Cerebellum (tissue), 4 donors: ENCODE measurements at places on chromosomes 5 and 9. TPM values are rescaled to one million over a fixed set of nuclear protein-coding genes. Genes with fewer than 3 reads are reported as not detected.

KCNV2 gene
- not detected for total RNA-seq

GRCh38 chr5:130727830-130728229 lies 437.2 kb downstream of the HINT1 start:
- no peak for DNase-seq

GRCh38 chr5:54383225-54383901 lies 72.1 kb upstream of the HSPB3 start:
- DNase-seq = no peak

ELOVL7 gene
- 9.2 TPM for total RNA-seq

VCP gene
- 146 TPM for total RNA-seq

- DNase-seq = no peak
Observed at GRCh38 chr5:151251001-151251551, 1.9 kb upstream of the GM2A start.

GBGT1 gene
- total RNA-seq = 3.0 TPM

GRCh38 chr5:145976431-145977155 lies 40.2 kb downstream of the SH3RF2 start:
- DNase-seq = no peak

DNA sequence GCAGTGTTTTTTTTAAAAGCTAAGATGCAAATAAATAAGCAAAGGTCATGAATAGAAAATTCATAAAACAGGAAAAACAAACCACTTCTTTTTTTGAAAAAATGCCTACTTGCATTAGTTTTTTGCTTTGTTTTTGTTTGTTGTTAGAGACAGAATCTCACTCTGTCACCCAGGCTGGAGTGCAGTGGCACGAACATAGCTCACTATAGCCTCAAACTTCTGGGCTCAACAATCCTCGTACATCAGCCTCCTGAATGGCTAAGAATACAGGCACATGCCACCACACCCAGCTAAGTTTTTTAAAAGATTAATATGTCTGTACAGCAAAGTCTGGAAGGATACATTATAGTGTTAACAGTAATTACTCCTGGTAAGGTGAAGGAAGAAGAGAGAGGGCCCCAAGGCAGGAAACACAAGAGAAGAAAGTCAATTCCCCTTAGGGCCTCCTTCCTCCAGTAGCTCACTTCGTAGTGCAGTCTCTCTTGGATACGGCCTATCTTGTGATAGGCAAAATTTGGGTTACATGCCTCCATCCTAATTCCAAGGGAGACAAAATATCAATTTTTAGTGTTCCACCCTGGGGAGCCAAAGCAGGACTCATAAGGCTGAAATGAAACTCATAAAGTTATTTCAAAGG lies 15.3 kb downstream of the FAM169A start:
- DNase-seq = no peak

GRCh38 chr5:172469697-172470096 lies 15.4 kb upstream of the SH3PXD2B start:
- no peak for DNase-seq

DNA sequence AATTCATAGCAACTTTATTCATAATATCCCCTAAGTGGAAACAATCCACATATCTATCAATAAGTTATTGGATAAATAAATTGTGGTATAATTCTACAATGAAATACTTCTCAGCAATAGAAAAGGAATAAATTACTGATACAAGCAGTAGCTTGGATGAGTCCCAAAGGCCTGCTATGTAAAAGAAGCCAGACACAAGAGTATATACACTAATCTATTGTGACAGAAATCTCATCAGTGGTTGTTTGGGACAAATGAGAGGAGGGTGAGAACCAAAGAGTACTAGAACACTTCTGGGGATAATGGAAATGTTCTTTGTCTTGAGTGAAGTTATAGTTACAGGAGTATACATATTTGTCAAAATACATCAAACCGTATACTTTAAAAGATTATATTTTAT lies 119.3 kb downstream of the SNCAIP start:
- DNase-seq = no peak

GRCh38 chr5:96049398-96050272 lies 88.0 kb upstream of the ELL2 start:
- DNase-seq = no peak

- DNase-seq = no peak
Observed at GRCh38 chr5:96679293-96679692, 17.1 kb downstream of the CAST start.

CDK9 gene
- 38.9 TPM for total RNA-seq

CLIC3 gene
- total RNA-seq = not detected

NAIP gene
- total RNA-seq = 90.8 TPM

GRCh38 chr9:15843316-15843715 lies 290.5 kb downstream of the CCDC171 start:
- DNase-seq = no peak

- no peak for DNase-seq
Observed at GRCh38 chr5:146426305-146426704, 20.8 kb upstream of the TCERG1 start.

TAF9 gene
- 50.4 TPM for total RNA-seq

DNA sequence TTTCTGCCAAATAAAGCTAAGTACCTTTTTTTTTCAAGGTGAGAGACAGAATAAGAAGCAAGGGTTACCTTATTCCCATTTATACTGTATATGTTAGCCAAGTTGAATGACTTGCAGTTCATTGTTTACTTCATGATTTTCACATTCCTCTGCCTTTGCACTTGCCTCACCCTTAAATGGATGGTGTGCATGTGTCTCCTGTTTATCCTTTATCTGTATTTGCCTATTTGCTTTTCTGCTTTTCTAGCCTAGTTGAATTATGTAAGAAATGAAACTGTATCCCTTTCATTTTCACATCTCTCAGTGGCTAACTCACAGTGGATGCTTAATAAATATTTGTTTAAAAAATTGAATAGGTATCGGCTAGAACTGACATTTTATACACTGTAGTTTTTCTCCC lies 200.8 kb upstream of the ST8SIA4 start:
- DNase-seq = no peak

ZNF608 gene
- total RNA-seq = 86.3 TPM

PCDHA7 gene
- total RNA-seq = 17.1 TPM

VAV2 gene
- 16.5 TPM for total RNA-seq

DNA sequence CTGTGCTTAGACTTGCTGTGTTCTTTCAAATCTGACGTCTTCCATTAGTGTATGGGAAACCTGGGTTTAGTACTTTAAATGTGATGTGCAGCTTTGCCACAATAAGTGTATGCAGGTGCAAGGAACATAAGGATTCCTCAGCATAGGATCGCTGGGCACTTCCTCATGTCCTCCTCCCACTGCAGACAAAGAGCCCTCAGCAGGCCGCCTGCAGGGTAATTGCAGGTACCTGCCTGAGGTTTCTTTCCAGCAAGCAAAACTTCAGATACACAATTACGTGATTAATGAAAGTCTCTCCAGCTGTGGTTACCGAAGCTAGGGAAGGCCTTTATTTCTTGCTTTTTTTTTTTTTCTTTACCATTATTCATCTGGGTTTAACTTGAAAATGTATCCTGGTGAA lies 233.1 kb downstream of the RFK start:
- DNase-seq = no peak

HRH2 gene
- total RNA-seq = 4.0 TPM

DNA sequence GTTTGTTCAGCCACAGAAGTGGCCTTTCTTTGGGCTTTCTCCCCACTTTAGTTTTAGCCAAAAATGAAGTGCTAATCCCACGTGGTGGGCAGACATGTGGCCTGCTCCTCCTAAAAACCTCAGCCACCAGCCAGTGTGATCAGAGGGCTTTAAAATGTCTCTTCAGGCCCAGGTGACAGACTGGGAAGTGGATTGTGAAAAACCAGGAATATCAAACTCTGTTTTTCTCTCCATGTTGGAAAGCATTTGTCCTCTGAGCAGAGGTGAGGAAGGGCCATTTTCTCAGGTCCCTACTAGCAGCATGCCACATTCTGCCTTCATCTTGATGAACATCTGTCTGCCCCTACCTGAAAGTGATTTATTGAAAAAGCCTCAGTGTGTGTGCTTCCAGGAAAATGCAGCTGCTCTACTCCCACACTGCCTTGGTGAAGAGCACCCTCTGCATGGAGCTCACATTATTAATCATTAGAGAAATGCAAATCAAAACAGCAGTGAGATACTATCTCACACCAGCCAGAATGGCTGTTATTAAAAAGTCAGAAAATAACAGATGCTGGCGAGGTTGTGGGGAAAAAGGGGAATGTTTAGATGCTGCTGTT lies 181.2 kb upstream of the DMAC1 start:
- no peak for DNase-seq

LCN10 gene
- total RNA-seq = not detected

GRCh38 chr9:137305060-137305797 lies 3.2 kb upstream of the NRARP start:
- no peak for DNase-seq

DNA sequence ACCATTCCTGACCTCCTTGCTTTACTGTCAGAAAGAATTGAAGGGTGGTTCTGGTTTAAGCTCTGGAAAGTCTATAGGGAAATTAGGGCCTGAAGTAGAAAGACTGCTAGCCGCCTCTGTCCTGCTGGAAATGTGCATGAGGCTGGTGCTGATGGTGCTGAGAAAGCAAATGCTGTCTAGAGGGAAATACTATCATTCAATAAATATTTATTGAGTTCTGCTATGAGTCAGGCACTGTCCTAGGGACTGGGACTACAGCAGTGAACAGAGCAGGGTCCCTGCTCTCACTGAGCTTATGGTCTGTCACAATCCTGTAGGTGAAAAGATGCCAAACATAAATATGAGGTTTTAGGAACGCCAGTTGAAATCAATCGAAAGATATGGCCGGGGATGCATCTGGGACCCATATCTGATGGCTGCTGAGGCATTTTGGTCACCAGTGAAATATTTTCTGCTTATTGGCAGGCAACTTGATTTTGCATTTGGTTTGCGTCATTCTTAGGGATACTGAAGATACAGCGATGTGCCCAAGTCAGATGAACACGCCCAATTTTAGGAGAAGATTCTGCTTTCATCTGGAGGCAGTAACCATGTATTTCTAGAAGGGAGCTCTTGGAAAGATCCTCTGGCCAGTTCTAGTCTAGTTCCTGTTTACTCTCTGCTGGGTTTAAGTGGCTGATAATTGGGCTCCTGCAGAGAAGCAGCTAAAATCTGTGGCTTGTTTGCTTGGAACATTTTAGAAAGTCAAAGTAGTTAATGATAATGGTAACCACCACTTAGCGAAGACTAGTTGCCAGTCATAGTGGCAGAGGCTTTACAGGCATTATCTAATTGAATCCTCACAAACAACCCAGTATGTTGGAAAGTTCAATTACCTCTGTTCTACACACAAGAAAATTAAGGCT lies 73.3 kb downstream of the INSYN2B start:
- no peak for DNase-seq

CDC14B gene
- total RNA-seq = 18.2 TPM

DNA sequence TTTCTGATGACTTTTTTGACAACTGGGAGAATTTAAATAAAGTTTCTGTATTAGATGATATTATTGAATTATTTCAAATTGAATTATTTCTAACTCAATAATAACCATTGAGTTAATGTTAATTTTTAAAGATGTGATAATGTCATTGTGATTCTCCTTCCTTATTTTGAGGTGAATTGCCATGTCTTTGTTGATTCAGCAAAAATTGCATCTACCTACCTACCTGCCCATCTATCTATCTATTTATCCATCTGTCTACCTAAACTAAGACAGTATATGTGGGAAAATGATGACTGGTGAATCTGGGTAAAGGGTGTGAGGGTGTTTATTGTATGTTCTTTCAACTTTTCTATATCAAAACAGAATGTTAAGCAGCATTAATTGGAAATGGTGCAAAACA lies 75.0 kb downstream of the G3BP1 start:
- DNase-seq = no peak

- peak; percentile 38 for DNase-seq
Observed at GRCh38 chr5:57172466-57173318, 1.2 kb upstream of the GPBP1 start.

LRRC19 gene
- not detected for total RNA-seq

DNA sequence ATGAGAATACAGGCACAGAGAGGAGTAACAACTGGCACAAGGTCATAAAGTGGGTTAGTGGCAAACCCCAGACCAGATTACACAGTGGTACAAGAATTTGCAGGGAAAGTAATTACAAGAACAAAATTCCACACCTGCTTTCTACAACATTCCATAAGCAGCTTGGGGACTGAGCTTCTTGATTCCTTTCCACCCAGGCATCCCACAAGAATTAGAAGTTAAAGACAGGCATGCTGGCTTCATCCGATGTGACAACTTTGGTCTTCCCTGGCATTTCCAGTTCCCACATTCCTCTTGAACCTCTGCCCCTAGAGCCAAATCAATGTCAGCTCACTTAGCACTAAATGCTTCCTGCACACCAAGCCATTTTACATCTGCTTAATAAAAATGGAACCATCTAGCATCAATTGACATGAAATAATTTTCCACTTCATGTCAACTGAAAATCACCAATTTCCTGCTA lies 435.8 kb upstream of the PAPPA start:
- DNase-seq = no peak

RANBP3L gene
- 8.0 TPM for total RNA-seq

DNA sequence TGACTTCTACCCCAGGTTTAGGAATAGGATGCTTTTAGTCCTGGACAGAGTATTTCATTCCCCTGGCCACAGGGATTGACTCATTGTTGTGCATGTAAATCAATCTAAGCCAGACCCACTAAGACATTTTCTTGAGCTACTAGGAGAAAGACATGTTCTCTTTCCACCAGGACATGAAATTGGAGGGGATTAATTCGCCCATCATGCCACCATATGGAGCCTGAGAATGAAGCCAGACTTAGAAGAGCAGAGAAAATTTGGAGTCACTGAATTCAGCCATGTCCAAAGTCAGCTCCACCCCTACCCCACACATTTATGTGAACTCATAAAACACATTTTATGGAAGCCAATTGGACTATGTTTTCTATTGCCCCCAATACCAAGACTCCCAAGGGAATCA lies 322.5 kb downstream of the NFIB start:
- no peak for DNase-seq

DNA sequence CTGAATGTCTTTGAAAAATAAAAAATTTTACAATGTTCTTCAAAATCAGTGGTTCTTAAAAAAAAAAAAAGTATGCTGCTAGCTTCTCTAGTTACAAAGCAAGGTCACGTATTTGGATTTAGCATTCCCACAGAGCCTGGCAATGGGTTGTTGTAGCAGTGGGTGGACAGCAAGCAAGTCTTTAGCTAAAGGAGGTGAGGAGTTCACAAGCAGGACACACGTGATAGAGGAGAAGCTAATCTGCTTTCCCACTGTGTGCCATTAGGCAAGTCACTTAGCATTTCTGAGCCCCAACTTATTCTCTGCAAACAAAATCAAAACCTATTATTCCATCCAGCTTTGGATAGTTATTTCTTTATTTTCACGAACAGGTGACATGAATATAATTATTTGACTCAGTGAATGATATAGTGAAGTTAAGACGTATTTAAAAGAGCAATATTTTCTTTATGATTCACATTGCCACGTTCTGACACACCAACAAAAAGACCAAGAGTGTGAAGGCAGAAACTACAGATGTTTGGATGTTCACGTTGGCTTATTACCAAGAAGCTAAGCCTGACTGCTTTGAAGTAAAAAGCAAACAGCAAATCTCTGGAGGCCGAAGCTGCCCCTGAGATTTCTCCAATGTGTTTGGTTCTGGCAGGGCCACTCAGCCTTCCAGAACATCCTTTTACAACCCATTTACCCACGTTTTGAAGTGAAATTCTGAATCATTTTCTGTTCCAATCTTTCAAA lies 612.1 kb upstream of the CDH6 start:
- no peak for DNase-seq

- DNase-seq = no peak
Observed at GRCh38 chr5:67405755-67406154, 209.2 kb upstream of the CD180 start.

GRCh38 chr5:96838201-96839070 lies 30.7 kb upstream of the ERAP1 start:
- DNase-seq = no peak
